ENCODE measurements at places on chromosomes 4 and X. TPM values are rescaled to one million over a fixed set of nuclear protein-coding genes. Genes with fewer than 3 reads are reported as not detected.

The RRH gene
- not detected for total RNA-seq

The IDUA gene
- total RNA-seq, result 14.3 TPM

The ABCG2 gene
- total RNA-seq, result 1.1 TPM

The MAGEA8 gene
- total RNA-seq, result not detected

The TKTL1 gene
- total RNA-seq, result not detected

All from bronchial smooth muscle cell (primary cell).